ENCODE measurements at places on chromosomes 7 and 10.

DNA sequence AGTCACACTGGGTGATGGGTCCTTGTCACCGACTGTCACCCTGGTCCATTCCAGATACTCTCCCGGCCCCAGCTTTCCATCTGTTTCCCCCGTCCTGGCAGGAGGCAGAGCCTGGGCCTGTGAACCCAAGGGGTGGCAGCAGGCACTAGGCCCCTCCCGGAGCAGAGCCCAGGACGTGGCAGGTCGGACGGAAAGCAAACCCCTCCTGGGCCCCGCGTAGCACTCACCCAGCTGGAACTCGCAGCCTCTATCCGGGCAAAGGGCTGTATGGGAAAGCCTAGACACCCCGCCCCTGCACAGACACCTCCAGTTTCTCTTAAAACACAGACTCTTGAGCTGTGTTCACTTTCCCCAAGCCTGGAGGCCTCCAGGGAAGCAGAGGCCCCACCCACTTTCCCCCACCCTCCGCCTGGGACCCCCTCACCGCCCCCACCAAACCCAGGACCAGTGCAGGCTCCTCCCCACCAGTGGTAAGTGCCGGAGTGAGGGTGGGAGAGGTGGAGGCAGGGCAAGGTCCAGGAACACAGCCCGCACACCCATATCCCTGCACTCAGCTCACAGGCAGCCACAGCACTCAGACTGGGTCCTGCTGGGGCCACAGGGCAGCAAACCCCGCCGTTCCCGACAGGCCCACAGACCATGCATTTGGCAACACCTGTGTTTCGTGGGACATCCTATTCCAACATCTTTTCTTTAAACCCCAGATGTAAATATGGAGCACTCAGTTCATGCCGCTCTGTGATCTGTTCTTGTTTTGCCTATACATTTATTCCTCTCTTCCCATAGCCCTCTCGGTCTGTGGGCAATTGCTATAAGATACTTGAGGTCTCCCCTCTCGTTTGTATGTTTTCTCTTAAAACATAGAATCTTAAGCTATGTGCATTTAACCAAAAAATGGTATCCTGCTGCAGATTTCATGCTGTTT, 98.2 kb upstream of the PDGFA start:
- no peak for DNase-seq

GRCh38 chr7:134931487-134931886, 54.8 kb upstream of the AGBL3 start:
- no peak for DNase-seq

DNA sequence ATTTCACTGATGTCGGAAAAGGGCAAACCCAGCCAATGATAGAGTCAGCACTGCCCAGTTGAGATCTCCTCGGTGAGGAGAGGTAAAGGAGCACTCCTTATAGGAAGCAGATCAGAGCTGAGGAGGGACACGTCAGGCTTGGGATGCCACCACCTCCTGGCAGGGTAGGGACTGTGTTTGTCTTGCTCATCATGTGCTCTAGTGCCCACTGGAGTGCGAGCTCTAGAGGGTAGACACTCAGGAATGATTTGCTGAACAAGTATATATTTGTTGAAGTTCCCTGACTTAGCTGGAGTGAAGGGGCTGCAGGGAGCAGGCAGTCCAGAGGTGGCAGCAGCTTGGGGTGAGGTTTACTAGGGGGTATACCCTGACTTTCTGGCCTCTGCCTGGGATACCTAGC, 146.5 kb downstream of the NOC3L start:
- DNase-seq: no peak

DNA sequence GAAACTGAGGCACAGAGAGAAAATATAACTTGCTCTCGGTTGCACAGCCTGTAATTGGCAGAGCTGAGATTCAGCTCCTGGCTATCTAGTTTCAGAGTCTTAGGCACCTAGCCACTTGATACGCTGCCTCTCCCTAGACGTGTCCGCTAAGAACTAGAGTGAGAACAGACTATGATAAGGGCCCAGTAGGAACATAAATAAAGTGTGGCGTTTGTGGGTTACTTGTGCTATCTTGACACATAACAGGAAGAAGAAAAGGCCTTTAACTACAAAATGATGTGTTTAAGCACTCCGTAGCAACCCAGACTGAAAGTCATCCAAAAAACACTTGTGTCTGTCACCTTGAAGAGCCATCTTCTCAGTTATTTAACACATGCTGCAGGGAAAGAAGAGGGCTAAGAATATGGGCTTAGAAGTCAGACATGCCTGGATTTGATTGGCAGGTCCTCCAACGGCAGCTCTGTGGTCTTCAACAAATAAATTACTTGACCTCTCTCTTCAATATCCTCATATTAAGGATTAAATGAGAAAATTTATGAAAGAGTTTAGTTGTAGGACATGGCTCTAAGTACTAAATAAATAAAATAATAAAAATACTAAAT, 96.2 kb downstream of the SGMS1 start:
- DNase-seq: no peak

GRCh38 chr10:110568055-110568735, 700 bp downstream of the SMC3 start:
- DNase-seq: no peak

DNA sequence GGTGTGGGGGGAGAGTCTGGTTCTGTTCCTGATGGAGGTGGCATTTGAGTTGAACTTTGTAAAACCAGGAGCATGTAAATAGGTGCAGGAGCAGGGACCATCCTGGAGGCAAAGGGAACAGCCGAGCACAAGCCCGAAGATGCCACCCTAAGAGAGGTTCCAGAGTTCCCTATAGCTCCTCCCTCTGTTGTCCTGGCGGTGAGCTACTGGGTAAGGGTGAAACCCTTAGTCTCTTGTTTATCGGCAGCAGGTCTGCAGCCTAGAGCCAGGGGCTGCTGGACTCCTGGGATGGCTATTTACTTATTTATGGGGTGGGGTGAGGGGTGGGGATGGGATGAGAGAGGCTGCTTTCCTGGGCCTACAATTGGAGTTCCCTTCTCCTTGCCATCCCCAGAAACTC, 6.5 kb upstream of the LBX1 start:
- no peak for DNase-seq

DNA sequence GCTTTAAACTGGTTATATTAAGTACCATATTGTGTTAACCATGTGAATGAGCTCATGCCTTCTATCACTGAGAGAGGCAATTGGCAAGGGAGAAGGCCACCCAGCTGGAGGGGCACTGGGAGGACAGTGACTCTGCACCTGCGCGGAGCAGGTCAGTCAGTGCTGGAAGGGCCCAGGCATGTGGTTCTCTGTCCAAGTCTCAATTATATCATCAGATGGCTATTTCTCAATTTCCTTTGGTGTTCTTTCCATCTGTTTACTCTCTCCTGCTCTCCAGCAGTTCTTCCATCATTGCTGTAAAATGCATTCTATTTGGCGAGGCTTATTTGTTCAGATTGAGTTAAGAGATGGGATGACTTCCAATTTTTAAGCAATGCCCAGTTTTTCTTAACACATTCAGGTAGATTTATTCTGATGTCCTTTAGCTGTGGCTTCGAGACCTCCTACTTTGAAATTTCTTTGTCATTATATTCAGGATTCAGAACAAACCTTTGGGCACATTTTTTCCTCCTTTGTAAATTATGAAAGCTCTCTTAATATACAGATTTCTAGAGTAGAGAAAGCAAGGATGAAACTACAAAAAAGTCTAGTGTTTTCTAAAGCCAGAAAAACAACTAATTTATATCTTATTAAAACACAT, 159.3 kb downstream of the BMPER start:
- DNase-seq: no peak

GRCh38 chr7:100679129-100679926, 5.8 kb downstream of the GNB2 start:
- no peak for DNase-seq

DNA sequence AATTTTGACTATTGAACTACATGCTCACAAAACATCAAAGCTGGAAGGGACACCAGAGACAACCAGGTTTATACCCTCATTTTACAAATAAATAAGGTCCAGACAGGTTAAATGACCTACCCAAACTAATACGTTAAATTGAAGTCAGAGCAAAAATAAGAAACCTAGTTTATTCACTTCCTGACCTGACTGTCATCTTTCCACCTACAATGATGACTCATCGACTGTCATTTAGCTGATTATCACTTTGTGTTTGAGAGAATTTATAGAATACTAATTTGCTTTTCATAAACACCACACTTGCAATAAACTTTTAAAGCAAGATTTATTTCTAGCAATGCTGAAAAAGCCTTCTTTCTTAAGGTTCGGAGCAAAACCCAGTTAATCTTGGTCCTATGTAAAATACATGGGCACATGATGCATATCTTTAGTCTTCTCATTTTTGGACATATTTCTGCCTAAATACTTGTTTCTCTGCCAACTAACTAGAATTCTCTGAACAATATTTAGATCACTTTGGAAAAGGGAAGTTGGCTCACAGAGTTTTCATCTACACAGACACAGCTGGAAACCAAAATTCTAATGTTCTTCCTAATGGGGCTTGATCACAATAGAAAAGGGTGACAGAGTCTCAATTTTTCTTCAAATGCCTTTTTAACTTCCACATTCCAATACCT, 16.7 kb upstream of the LRRN3 start:
- peak; percentile 62 for DNase-seq

DNA sequence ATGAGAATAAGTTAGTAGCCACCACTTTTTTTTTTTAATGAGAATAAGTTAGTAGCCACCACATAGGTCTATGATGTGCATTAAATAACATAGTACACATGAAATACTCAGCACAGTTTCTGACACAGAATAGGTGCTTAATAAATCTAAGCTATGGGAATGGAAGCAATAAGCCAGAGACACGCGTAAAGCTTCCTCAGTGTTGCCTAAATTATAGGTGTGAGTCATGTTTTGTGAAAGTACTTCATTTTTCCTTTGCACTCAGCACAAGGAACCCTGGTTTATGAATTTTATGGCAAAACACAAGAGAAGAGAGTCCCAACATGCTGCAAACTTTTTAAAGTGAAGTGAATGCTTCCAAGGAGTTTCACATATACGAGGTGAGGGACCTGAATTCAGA, 267.4 kb downstream of the RNLS start:
- DNase-seq: peak; percentile 40

DNA sequence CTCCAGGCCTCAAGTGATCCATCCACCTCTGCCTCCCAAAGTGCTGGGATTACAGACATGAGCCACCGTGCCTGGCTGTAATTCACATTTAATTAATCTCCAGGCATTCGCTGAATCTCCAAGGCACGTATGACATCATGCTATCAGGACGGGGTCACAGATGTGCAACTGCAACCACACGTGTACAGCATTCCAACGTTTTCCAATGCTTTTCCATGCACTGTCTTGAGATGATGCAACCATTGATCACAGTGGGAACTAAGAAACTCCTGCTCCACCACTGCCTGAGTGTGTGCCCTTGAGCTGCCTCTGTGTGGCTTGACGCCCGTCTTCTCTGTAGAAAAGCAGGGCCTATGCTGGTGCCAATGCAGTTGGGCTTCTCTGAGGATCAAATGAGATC, 119.8 kb upstream of the LYZL2 start:
- no peak for DNase-seq

DNA sequence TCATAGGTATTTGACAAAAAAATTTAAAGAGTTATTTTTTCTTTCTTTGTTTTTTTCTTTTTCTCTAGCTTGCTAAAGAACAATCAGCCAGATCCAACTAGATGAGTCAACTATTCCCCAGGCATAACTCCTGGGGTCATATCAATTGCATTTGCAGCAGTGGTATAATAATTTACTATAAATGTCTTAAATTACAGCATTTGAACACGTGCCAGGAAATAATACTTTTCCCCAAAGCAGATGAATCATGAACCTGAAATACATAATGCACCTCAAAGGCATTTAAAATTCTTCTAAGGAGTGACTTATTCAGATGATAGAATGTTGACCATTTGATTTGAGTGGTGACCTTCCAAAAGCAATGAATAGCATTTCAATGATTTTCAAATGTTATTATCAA, 190.1 kb downstream of the LRRTM3 start:
- DNase-seq: no peak

DNA sequence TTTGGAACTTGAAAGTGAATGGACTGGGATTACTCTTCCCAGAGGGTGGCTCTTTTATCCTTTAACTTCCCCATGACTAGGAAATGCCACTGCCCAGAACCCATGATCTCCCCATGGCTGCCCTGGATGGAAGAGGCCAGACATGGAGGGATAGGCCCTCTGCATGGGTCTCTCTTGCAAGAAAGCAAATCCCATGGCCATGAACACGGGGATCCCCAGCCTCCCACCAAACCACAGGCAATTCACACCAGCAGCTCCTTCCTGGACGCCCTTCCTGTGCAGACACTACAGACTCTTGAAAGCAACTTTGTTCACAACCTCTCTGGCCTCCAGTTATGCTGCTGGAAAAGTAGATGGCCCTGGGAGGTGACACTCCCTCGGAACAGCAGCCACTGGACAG, 55.0 kb downstream of the EBF3 start:
- DNase-seq: no peak

GRCh38 chr10:100829933-100830727, 82.6 kb upstream of the SLF2 start:
- no peak for DNase-seq

DNA sequence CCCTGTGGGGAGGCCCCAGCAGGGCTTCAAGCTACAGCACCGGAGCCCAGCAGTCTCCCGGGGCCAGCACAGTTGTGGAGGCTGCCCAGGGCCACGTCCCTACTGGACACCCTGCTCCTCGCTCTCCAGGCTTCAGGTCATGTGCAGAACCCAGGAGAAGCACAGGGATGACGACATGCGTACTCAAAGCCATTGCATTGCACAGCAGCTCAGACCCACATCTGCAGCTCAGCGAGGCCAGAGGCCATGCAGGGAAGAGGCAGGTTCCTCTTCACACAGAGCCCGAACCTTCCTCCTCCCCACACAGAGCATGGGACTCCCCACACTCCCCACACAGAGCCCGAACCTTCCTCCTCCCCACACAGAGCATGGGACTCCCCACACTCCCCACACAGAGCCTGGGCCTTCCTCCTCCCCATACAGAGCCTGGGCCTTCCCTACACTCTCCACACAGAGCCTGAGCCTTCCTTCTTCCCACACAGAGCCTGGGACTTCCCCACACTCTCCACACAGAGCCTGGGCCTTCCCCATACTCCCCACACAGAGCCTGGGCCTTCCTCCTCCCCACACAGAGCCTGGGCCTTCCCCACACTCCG, 12.3 kb downstream of the CFAP46 start:
- peak; percentile 37 for DNase-seq

- no peak for DNase-seq
These were observed 111.1 kb upstream of the AFAP1L2 start for GRCh38 chr10:114515298-114515914.

DNA sequence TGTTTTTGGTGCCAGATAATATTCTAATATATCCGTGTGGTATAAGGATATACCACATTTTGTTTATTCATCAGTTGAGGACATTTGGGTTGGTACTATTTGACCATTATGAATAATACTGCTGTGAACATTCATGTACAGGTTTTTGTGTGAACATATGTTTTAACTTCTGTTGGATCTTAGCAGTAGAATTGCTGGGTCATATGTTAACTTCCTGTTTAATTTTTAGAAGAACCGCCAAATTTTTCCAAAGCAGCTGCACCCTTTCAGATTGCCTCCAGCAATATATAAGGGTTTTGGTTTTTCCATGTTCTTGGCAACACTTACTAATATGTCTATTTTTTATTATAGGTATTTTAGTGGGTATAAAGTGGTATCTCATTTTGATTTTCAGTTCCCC, 22.8 kb downstream of the VPS26A start:
- DNase-seq: peak; percentile 11
